Stimulated activated CD4-positive, alpha-beta T cell treated with anti-CD3 and anti-CD28 coated beads, TNF-alpha, amount 100 ng/mL, for 48 hours (primary cell): ENCODE measurements at places on chromosomes 6 and 20.

GRCh38 chr6:46876126-46876525, 45.6 kb downstream of the ADGRF5 start:
- DNase-seq = no peak

DNA sequence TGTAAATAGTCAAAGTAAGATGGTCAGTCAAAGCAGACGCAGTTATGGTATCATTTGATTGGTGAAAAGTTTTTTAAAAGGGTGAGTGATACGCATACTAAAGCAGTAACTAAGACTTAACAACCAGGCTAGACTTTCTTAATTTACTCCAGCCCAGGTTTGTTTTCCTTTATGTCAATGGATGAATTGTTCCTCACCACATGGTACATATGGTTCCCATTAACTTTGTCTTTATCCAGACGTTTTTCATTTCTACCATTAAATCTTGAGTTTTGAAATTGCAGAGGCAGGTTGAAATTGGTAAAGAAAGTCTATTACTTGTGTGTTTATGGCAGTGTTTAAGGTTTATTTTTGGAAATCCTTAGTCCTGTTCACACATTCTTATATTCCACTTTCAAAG, 98.5 kb upstream of the SCGN start:
- no peak for DNase-seq

DNA sequence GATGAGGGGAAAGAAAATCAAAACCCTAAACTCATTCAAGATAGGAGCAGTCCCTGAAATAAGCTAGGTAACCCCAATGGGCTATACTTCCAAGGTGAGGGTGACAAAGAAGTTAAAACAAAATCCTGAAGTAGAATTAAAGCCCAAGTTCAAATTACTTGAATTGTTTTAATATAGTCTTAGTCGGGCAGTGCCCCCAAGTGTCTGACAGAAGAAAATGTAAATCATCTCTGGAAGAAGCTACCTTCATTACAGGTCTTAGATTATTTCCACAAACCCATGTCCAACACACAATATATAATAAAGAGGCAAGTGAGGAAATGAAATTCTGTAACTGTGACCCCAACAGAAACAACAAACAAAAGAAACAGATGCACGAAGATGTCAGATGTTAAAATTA, 36.8 kb upstream of the L3MBTL3 start:
- DNase-seq = no peak

DNA sequence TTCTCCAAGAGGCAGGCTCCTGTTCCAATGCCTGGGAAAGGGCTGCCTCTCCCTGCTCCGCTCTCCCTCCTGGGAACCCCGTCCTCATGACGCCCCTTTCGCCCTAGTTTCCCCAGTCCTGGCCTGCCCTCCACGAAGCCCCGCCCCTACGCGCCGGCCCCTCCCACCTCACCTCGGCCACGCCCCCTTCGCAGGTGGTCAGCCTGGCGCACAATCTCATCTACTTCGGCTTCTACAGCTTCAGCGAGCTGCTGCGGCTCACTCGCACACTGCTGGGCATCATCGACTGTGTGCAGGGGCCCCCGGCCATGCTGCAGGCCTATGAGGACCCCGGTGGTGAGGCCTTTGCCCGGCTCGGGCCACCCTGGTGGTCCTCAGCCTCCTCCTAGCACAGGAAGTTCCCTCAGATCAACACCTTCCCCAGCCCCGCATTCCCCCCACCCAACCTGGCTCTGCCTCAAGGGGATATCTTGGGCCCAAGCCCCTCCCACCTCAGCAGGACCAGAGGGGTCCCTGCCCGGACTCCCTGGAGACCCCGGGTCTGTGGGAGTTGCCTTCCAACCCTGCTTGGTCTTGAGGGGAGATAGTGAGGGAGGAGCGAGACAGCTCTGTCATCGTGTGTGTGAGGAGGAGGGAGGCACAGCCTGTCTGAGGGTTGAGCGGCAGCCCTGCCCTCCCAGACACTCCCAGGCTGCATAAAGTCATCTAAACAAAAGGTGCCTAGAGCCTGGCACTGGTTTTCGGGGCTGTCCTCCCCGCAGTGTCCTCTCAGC, 40.3 kb downstream of the UQCC2 start:
- DNase-seq = no peak
